Nephron progenitor cell (in vitro differentiated cells): ENCODE measurements at places on chromosomes 11 and 22.

DNA sequence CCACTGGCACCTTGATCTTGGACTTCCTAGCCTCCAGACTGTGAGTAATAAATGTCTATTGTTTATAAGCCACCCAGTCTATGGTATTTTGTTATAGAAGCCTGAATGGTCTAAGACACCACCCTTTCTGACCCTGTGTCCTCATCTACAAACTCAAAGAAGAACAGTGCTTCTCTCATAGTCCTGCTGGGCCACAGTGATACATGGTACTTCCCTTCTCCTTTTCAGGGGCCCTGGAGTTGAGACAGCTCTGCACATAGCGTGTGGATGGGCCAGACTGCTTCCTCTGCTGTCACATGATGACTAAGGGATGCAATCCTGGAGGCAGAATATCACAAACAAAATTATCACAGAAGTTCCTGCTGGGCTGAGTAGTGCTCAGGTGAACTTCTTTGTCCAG is 5.0 kb downstream of the KCNJ11 start:
- DNase-seq = no peak

GRCh38 chr11:104531894-104532293 is 366.4 kb downstream of the CASP12 start:
- no peak for DNase-seq

DNA sequence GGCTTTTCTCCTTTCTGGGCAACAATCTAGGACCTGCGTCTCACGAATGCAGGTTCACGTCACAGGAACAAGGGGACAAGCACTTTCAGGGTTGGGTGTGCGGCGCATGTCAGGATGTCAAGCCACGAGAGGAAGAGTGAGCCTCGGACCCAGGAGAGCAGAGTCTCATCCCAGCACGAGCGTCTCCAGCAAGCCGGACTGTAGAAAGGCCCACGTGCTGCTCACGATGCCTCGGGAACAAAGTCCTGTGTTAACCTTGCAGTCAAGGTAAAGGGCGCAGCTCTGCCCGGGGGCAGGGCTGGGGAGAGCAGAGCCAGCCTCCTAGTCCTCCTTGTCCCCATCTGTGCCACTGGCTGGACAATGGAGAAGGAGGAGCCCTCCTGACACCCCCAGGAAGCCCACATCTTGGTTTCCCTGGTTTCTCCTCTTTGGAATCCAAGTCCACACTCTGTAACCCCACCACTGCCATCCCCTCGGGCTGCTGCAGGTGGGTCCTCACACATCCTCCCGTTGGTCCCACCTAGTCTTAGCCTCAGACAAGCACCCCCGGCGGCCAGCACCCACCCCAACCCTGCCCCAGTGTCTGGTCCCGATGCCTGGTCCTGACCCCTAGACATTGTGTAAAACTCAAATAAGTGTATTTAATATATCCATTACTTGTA is 63.4 kb downstream of the CELSR1 start:
- no peak for DNase-seq

GRCh38 chr22:27580311-27580897 is 221.2 kb downstream of the MN1 start:
- no peak for DNase-seq

DNA sequence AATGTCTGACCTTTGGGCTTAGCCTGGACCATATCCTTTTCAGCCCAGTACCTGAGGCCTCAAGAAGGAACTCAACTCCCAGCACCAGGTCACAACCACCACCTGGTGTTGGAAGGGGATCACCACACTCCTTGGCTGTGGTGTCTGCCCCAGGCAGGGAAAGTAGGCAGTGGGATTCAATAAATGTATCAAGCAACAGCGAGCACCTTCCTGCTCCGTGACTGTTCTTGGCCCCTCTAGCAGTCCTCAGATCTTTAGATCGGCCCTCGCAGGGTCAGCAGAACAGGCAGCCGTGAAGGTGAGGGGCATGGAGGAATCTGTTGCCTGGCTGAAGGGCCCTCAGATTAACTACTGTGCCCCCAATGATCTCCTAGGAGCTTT is 15.9 kb downstream of the ARFGAP2 start:
- no peak for DNase-seq

DNA sequence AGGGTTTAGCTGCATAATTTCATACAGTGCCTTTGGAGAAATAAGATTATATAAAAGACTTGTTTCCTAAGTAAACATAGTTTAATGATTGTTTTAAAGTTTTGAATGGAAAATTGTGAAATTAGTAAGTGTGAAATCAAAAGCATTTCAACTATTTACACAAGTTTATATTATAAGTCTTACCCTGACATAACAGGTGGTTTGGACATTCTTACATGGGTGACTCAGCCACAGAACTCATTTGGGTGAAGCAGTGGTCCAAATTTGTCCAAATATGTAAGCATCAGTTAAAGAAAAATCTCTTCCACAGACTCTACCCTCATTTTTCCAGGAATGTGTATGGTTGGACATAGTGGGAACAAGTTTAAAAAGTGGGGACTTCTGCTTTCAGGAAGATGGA is 68.0 kb downstream of the USP47 start:
- DNase-seq = no peak

GRCh38 chr11:19648321-19648720 is 64.3 kb upstream of the NAV2 start:
- no peak for DNase-seq

DNA sequence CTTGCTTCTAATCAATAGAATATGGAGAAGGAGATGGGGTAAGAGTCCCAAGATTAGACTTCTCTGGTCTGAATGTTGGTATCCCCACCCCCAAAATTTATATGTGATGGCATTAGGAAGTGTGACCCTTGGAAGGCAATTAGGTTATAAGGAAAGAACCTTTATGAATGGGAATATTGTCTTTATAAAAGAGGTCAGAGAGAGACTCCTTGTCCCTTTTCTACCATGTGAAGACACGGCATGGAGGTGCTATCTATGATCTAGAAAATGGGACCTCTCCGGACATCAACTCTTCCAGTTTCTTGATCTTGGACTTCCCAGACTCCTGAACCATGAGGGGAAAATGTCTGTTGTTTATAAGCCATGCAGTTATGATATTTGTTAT is 37.9 kb upstream of the FJX1 start:
- DNase-seq = no peak

- no peak for DNase-seq
These were observed 78.0 kb upstream of the DRD2 start for GRCh38 chr11:113553235-113553634.

DNA sequence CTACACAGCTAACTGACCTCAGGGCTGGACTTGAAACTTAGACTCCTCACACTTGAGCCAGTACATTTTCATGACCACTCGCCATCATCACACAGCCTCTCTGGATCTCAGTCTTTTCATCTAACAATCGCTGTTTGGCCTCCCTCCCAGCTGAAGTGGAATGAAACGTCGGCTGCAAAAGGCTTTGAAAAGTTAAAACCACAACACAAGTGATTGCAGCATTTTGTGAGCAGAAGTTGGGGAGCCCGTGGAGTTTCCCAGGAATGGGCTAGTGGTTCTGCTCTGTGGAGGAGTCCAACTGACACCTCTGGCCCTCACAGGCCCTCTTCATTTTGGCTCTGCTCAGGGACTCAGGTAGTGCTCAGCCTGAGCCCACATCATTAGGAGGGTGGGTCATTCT is 35.9 kb upstream of the TRIM29 start:
- DNase-seq = no peak

DNA sequence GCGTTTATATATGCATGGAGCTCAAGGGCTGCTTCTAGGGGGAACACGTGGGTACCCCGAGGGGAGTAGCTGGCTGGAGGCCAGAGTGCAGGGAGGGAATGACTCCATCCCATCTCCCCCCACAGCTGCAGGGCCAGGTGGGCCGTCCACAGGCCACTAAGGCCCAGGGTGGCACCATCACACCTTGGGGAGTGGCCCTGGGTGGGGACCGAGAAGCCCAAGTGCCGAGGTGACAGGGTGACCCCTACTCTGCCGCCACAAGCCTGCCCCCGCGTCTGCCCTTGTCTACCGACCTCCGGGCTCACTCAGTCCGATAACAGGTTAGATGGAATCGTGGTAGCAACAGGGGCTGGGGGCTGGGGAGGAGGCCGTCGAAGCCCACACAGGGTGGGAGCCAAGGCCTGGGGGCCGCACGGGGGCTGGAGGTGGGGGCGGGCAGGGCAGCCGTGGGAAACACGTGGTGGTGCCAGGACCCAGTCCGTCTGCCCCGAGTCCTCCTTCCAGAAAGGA is 125.7 kb downstream of the KCNQ1OT1 start:
- no peak for DNase-seq

DNA sequence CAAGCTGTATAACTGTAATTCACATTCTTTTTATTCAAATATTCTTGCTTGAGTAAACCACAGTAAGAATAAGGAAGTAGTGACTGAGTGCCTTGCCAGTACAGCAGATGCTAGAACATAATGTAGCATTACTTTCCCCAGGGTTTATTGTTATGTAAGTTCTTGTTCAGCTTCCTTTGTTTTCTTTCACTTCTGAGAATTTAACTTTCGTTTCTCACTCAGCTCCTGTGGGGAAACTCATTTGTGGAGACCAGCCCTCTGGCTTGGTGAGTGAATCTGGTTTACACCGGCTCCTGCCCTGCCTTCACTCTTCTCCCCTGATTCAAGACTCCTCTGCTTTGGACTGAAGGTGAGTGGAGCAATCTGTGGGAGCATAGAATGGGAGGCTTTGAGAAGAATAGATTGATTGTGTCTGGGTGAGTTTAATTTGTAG is at the start of gene TRIM22:
TSS of gene TRIM22 (plus strand) at position 240 of the 433 bp plus-strand sequence. CDS start 6,443 bp downstream, outside the sequence.
- DNase-seq = no peak

GRCh38 chr11:34640050-34640923 is 19.4 kb downstream of the EHF start:
- DNase-seq = no peak
